ENCODE measurements at places on chromosomes 6 and 20.

- DNase-seq = no peak
Measured at GRCh38 chr6:1591243-1591642, 18.5 kb upstream of the FOXC1 start.

- DNase-seq = no peak
Measured at GRCh38 chr6:36422714-36423100, 19.9 kb downstream of the PXT1 start.

GRCh38 chr6:111812060-111813038 is 60.9 kb downstream of the FYN start:
- no peak for DNase-seq

DNA sequence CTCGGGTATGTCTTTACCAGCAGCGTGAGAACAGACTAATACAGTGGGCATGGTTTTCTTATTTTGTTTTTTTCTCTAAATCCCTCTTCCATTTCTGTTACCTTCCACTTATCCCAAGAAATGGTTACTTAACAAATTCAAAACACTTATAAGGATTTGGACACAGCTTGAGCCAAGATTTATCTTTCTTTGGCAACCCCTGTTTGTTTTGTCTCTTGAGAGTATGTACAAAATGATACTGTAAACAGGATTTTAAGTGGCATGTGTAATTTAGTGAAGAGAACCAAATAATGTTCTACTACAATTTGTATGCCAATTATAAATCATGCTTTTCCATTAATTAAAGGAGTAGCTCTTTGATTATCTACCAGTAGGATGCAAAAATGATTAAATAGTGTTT is 51.4 kb downstream of the PPP1R14C start:
- DNase-seq = no peak

- DNase-seq = no peak
Measured at GRCh38 chr20:13455713-13456112, 183.0 kb downstream of the TASP1 start.

- DNase-seq = no peak
Measured at GRCh38 chr20:22312744-22313346, 271.5 kb downstream of the FOXA2 start.

- peak; percentile 18 for DNase-seq
Measured at GRCh38 chr20:63705232-63706026, 2.3 kb downstream of the ARFRP1 start.

DNA sequence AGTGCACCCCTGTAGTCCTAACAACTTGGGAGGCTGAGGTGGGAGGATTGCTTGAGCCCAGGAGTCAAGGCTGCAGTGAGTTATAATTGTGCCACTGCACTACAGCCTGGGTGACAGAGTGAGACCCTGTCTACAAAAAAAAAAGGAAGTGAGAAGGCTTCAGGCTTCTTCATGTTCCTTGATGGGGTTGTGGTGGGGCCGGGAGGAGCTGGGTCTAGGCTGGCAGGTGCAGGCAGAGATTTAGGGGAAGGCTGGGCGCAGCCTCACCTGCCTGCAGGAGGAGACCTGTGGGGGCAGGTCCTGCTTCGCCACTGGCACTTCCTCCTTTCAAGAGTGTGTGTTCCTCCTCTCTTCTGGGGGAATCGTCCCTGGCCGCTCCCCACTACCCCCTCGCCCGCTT is 63.9 kb downstream of the CHMP4B start:
- DNase-seq = no peak

DNA sequence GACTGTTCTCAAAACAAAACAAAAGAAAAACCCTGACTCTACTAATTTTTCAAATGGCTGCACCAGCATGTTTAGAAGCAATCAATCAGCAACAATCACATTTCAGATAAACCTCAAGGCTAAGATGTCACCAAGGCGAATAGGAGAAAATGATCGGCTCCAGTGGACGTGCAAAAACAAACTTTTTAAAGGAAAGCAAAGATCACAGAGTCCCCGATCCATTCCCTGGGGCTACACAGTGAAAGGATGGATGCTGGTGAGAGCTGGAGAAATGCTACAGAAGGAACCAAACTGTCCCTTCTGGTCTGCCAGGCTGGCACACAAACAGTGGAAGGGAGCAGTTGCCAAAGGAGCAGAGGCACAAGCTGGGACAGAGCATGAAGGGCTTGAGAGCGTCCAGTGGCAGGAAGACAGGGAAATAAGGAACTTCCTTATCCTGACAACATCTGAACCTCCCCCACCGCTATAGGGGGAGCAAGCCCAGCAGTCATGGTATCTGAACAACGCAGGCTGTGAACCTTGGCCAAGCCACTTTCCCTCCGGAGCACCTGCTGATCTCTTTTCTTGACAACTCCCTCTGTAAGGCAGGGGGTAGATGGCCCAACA is 73.7 kb upstream of the HIVEP1 start:
- no peak for DNase-seq

- no peak for DNase-seq
Measured at GRCh38 chr6:123509112-123509511, 127.6 kb downstream of the TRDN start.

DNA sequence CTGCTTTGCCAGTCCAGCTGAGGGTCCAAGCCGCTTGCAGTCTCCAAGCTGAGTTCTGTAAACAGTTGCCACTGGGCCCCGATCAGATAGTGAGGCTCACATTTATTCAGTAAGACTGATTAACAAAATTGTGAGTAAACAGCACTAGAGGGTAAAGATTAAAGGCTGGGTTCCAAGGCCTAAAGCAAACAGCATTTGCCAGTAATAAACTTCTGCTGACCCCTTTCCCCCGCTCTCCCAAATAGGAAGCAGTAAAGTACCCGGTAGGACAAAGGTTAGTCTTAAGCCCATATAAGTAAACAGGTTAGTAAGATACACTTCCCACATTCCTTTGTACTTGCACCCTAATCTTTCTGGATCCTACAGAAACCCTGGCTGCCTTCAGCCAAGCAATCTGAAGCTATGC is 181.8 kb downstream of the MEI4 start:
- DNase-seq = no peak

DNA sequence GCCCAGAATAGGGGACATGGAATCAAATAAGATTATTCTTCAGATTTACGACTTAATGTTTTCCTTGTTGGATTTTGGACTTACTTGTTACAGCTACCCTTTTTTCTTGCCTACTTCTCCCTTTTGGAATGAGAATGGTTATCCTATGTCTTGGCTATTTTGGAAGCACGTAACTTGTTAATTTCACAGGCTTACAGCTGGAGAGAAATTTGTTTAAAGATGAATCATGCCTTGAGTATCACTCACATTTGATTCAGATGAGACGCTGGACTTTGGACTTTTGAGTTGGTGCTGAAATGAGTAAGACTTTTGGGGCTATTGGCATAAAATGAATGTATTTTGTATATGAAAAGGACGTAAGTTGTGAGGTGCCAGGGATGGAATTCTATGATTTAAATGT is 83.3 kb downstream of the SMPDL3A start:
- DNase-seq = no peak

- no peak for DNase-seq
Measured at GRCh38 chr20:4444404-4444803, 277.3 kb upstream of the PRND start.

DNA sequence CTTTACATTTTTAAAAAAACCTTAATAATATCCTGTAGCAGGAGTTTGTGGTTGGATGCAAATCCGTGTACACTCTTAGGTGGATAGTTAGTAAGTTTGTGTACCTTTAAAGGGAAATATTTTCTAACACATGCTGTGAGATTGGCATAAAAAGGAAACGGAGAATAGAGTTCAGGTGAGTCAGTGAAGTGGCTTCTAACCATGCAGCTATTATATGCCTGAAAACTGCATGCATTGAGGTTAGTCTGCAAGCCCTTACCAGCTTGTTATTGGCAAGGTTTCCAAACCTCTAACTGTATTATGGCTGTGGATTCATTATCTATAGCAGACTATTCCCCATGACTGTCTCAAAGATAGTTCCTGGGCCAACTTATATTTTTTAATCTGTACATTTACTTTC is 420.6 kb upstream of the MMS22L start:
- no peak for DNase-seq

- DNase-seq = no peak
Measured at GRCh38 chr6:37362101-37362828, 8.5 kb downstream of the RNF8 start.
